ENCODE measurements at places on chromosomes 2 and 18.

GRCh38 chr2:156470975-156471583 lies 34.9 kb downstream of the GPD2 start:
- DNase-seq = peak; percentile 45

- peak; percentile 62 for DNase-seq
Observed at GRCh38 chr18:36769611-36770314, 59.0 kb downstream of the TPGS2 start.

- DNase-seq = no peak
Observed at GRCh38 chr2:95372216-95372829, 30.2 kb upstream of the FAHD2A start.

DNA sequence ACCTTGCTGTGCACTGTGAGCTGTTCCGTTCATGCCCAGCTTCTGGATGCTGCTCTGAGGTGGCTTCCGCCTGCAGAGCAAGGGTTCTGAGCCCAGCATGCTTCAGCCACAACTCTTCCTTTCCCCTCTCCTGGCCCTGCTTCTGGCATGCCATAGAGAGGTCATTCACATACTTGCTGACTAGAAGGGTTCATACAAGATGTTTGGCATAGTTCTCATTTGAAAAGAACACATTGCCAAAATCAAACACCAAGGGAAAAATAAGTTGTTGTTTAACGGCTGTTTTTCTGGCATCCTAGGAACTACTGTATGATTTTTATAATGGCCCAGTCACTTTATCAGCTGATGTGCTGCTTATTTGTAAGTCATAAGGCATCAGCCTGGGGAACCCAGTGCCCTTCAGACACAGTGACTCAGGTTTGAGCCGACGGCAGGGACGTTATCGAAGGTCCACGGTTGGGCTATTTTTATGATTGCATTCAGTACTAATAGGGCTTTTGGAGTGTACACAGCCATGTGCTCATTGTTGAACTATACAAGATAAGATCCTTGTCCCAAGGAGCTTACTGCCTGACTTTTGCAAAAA lies 53.9 kb upstream of the CTAGE1 start:
- no peak for DNase-seq

DNA sequence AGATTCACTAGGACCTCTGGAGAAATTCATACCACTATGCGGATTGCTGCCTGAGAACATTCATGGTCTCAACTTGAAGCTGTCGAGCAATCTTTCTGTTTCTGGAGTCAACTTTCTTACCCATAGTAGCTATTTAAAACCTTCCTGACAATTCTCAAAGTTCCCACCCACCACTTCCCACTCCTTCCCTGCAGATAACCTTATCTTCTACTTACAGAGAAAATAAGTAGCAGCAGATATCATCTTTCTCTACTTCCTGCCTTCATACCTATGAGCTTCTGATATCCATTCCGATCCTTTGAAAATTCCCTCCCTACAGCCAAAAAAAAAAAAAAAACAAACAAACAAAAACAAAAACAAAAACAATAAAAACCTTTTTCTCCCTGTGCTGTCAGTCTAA lies 81.2 kb upstream of the CYRIA start:
- peak; percentile 19 for DNase-seq

DNA sequence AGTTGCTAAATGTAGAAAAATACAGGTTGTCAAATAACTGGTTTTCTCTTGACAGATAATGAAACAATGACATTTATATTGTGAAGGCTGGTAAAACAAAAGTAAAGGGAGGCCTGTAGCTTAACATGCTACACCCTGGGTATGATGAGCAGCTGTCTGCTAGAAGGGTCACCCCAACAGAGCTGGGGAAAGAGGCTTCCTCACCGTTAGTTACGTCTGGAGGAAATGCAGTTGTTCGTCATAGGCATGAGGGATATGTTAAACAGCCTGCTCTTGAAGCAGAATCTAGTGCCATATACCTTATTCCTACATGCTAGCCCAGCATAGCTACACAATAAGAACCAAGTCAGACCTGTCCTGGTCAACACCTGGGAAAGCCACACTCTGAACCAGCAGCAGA lies 49.9 kb downstream of the LPIN2 start:
- no peak for DNase-seq

DNA sequence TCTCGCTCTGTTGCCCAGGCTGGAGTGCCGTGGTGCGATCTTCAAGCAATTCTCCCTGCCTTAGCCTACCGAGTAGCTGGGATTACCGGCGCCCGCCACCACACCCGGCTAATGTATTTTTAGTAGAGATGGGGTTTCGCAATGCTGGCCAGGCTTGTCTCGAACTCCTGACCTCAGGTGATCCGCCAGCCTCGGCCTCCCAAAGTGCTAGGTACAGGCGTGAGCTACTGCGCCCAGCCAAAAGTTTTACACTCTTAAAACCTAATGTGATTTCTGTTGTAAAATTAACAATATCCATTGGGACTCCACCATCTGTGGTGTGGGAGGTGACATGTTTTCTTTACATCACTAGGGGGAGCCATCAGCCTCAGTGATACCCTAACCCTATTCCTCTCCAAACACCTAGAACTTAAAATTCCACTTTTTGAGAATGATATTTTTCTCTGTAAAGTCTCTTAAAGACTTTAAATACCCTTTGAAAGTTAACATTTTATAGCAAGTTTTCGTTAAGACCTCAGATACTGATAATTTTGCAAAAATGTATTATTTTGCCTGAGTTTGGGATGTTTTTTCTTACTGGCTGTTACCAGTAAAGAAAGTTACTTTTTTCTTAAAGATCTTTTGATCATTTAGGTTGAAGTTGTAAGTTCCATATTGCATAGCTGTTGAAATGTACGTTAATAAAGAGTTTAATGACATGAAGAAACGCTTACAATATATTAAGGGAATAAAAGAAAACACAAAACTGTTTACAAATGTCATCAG lies 11.6 kb upstream of the EIF2AK2 start:
- DNase-seq = peak; percentile 79

GRCh38 chr2:134866498-134867099 lies 28.2 kb downstream of the ACMSD start:
- no peak for DNase-seq
